ENCODE measurements at places on chromosomes 3 and 15.

GRCh38 chr3:185732782-185733181 is 92.1 kb downstream of the IGF2BP2 start:
- DNase-seq: no peak

DNA sequence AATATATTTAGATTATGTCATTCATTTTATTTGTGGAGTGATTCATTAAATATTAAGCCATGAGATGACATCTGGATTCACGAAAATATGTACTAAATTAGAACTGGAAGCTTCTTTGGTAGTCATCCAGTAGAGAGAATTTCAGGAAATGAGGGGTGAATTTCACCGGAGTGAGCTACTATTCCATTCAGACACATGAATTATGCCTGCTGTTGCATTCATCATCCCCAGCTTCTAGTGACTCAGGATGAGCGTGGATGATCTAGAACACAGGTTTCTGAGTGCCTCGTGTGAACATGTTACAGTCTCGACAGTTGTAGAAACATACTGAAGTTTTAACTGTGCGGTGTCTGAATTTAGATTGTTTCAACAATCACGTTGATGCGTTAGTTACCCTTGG is 42.9 kb upstream of the GABRG3 start:
- no peak for DNase-seq

DNA sequence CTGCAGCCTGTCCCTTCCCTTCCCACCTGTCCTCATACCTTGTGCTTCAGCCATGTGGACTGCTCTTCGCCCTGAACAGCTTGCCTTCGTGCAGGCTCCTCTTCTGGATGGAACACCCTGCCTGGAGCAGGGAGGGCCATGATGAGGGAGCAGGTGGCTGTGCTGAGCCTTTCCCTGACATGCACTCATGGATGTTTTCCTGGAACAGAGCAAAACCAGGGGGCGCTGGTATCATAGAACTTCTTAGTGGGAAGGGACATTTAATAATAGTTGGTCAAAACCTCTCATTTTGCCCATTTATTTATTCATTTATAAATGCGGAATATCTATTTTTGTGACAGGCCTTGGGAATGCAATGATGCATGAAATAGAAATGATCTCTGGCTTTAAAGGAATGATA is 149.3 kb downstream of the CACNA1D start:
- DNase-seq: no peak

- DNase-seq: no peak
Observed at GRCh38 chr15:54131410-54131809, 153.2 kb downstream of the UNC13C start.

- DNase-seq: no peak
Observed at GRCh38 chr3:42699511-42699971, 3.1 kb downstream of the HHATL start.

GRCh38 chr3:106126846-106127235 is 258.0 kb upstream of the CBLB start:
- no peak for DNase-seq
